ENCODE measurements at places on chromosomes 7 and 10.
A peak's percentile ranks its signal among the peaks of the same experiment; 100 is the strongest.

- DNase-seq = no peak
These were observed 54.5 kb upstream of the OPALIN start for GRCh38 chr10:96413151-96413787.

- DNase-seq = no peak
These were observed 38.3 kb upstream of the SFMBT2 start for GRCh38 chr10:7449063-7449695.

GRCh38 chr7:127650847-127651555 is 993 bp upstream of the SND1 start:
- DNase-seq = no peak

DNA sequence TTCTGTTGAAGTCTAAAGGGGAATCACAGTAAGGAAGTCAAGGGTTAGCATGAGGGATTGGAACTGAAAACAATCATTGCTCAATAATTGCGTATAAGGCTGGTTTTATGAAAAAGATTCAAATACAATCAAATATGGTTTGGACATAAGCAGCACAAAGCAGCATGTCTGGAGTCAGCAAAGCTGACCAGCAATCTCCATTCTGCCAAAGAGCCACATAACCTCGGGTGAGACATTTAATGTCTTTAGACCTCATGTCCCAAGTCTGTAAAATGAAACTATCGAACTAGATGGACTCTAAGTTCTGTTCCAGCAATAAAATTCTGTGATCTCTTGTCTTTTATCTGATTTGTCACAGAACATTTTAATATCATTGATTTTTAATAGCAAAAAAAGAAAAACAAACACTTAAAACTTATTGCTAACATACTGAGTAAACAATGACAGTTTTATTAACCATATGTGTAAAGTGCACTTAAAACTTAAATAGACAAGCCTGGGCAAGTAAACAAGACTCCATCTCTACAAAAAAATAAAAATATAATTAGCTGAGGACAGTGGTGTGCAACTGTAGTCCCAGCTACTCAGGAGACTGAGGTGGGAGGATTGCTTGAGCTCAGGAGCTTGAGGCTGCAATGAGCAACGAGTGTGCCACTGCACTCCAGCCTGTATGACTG is 217.0 kb downstream of the MAGI2 start:
- no peak for DNase-seq

- DNase-seq = no peak
These were observed 19.9 kb upstream of the LBX1 start for GRCh38 chr10:101249171-101249581.

GRCh38 chr7:36088966-36089365 is 64.1 kb upstream of the EEPD1 start:
- no peak for DNase-seq

DNA sequence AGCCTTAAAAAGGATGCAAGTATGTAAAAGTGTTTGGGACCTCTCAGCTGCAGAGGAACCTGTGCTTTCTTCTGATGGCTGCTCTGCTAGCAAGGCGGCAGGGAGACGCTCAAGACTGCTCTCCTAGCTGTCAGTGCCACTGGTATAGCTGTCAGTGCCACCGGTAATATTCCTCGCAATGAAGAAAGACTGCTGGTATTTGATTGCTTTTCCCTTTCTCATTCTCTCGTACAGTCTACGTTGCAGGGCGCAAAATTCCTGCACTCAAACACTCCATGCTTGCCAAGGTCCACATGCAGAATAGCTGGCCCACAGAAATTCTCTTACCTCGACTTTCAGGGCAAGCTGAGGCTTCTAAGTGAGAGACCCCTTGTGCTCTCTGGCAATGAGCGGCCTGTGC is 432.6 kb upstream of the KLF6 start:
- DNase-seq = no peak

DNA sequence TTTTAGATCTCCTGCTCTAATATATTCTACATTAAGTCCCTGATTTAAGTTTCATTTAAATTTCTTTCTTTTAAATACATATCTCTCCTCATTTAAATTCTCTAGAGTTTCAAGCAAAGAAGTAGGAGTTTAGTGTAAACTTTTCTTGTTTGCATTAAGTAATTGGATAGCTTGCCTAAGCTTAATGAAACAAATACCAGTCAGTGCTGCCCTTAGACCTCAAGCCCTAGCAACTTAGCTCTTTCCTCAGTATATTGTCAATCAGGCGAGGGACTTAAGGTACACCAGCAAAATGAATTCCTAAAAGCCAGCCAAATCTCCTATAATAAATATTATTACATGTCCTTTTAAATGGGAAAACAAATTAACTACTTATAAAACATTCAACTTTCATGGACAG is 101.5 kb downstream of the CHCHD3 start:
- DNase-seq = no peak

- no peak for DNase-seq
These were observed 57.8 kb downstream of the TBXAS1 start for GRCh38 chr7:139886899-139887298.

GRCh38 chr7:70717553-70718329 is 414.2 kb upstream of the GALNT17 start:
- no peak for DNase-seq

GRCh38 chr10:26216585-26217395 is at the start of gene GAD2:
Gene GAD2 (plus strand): TSS chr10:26216774. CDS start chr10:26216810, 36 bp downstream.
- no peak for DNase-seq

DNA sequence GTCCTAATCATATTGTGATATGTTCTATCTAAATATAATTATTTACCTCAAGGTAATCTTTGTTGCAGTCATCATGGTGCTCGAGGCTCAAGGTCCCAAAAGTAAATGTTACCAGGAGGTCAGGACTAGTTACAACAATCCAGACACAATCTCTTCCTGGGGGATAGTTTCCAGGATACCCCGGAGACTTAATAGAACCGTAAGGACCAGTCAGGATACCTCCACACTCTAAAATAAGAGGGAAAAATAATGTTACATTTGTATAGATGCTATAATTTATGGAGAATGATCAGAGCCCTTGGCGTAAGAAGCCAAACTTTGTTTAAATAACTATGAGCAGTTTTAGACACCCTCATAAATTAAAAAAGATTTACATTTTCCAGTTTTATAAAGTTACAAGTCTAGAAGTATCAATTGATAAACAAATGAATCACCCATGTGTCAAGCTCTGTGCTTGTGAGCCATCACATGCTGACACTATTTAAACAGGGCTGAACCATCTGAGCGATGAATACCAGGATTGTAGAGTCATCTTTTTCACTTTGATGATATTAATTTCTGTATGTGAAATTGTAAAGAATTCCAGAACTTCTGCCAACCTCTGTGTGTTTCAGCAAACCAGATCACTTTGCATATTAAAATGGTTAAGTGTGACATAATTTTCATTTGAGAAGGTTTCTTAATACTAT is 41.3 kb downstream of the CUBN start:
- DNase-seq = no peak

DNA sequence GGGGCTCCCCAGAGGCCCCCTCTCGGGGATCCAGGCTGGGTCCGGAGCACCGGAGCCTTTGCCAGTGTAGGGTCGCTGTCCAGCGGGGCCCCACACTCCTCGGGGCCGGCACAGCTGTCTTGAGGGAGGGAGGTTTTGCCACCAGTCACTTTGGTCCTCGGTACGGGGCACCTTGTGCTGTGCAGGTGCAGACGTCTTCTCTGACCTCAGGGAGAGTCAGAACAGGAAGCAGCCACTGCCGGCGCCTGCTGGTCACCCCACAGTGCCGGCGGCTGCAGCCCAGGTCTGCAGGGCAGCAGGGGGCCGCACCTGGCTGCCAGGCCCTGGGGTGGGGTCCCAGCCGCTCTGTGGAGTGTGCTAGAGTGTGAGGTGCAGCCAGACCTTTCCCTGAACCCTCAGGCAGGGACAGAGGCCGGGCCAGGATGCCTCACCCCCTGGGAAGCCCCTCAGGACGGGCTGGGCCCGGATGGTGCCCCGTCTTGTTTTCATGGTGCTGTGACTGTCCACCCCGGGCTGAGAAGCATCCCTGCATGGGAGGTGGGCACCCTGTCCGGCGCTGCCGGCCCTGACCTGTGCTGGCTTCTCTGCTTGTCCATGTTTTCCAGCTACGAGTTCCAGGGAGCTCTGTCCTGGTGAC is 8.2 kb downstream of the MAFK start:
- no peak for DNase-seq

GRCh38 chr10:81873932-81874816 is 820 bp upstream of the NRG3 start:
- no peak for DNase-seq

GRCh38 chr7:132828502-132828901 is 252.2 kb upstream of the PLXNA4 start:
- DNase-seq = no peak

DNA sequence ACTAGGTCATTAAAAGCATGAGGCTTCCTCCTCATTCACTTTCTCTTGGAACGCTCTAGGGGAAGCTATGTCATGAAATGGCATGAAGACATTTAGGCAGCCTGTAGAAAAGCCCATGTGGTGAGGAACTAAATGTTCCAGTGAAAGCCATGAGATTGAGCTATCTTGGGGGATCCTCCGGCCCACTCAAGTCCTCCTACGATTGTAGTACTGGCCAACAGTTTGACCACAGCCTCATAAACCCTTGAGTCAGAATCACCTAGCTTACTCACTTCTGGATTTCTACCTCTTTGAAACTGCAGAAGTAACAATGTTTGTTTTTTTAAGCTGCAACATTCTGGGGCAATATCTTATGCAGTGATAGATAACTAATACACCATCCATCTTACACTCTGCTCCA is 605.1 kb downstream of the SORCS1 start:
- no peak for DNase-seq

DNA sequence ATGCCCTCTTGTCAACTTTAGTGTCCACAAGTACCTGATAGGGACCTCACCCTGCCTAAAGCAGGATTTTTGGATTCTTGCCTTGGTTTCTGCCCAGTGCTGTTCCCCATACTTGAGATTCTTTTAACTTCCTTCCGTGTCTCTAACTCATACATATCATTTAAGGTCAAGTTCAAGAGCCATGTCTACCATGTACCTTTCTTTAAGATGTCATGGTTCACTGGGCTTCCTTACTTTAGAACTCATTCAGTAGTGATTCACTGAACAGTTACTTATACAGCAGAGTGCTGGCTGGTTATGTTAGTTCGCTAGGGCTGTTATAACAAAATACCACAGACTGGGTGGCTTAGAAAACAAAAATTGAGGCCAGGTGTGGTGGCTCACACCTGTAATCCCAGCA is 5.0 kb upstream of the CFAP58 start:
- no peak for DNase-seq

GRCh38 chr7:29463504-29464158 is 100.0 kb upstream of the PRR15 start:
- no peak for DNase-seq

- DNase-seq = no peak
These were observed 1530.2 kb upstream of the LRRTM3 start for GRCh38 chr10:65395631-65396030.

GRCh38 chr10:70212879-70213278 is 20.4 kb downstream of the PPA1 start:
- no peak for DNase-seq

GRCh38 chr10:70758757-70759514 is 26.2 kb downstream of the TBATA start:
- peak; percentile 44 for DNase-seq

GRCh38 chr10:21993360-21994001 is 10.0 kb downstream of the DNAJC1 start:
- DNase-seq = no peak

DNA sequence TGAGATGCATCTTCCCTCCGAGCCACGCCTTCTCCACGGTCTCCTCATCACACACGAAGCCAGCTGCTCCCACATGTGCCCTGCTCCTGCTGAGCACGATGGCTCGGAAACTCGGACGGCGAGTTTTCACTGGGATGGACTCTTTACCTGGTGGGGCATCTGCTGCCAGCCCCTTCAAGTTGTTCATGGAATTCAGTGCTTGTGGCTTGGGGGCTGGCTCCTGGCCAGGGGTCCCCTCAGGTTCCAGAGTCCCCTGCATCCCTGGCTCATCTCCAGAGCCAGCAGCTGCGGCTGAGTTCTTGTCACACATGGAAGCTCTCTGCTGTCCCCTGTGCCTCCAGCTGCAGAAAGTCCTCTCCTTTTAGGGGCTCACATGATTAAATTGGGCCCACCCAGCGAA is 654.0 kb downstream of the SDK1 start:
- no peak for DNase-seq

- DNase-seq = no peak
These were observed 138.9 kb upstream of the SVIL start for GRCh38 chr10:29773675-29774091.

GRCh38 chr7:21708096-21708495 is 165.3 kb downstream of the DNAH11 start:
- DNase-seq = no peak

DNA sequence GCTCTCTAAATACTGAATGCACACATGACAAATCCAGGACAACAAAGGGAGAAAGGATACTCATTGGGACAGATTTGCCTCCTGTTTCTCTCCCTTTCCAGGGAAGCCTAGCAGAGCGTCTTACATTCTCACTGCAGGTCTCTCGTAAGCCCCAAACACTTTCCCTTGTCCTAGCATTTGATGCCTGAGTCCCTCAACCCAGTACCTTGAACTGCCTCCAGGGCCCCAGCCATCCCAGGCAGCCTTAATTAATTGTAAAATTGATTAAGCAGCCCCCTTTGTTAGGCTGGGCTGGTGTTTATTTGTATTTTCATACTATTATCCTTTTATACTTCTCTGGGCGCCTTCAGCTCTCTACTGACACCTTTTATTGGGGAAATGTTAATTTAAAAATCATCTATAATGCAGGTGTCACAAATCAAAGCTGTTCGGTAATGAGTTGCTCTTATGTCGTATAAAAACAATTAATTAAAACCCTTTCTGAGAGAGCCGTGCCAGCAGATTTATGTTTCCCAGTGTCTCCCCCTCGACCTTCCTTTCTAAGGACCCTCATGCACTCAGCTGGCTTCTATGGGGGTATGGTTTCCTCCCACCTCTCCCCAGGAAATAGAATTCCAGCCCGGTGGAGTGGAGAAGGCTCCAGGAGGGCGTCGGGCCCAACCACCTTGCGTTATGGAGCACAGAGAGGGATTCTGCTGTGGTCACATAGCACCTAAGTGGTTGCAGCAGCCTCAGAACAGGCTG is 243.8 kb downstream of the RPS24 start:
- DNase-seq = no peak

GRCh38 chr10:93745408-93746065 is 12.2 kb upstream of the LGI1 start:
- DNase-seq = no peak

DNA sequence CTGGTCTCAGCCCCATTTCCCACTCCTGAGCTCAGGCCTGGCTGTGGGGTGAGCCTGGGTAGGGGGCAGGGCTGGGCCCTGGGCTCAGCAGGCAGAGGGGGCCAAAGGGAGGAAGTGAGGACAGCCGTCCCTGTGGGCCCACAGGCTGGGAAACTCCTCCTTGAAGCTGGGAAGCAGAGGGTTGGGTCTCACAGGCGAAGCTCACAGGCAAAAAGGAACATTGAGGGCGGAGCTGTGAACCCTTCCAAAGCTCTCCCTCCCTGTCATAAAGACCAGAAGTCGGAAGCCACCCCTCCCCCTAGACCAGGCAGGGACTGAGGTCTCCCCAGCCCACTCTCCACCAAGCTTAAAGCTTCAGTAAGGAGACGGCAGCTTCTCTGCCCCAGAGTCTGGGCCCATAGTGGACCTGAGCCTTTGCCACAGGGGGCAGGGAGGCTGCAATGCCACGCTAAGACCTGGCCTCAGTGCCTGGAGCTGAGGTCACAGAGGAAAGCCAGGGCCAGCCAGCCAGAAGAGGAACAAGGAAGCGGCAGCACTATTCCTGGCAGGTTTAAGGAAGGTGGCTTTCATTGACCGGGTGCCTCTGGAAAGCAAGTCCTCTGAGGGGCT is 1.0 kb upstream of the KCP start:
- DNase-seq = no peak

- no peak for DNase-seq
These were observed 328.5 kb downstream of the KCNMA1 start for GRCh38 chr10:77309092-77309491.

- DNase-seq = no peak
These were observed 36.2 kb downstream of the COX15 start for GRCh38 chr10:99695761-99696160.

- DNase-seq = no peak
These were observed 3.7 kb upstream of the C10orf105 start for GRCh38 chr10:71723311-71723710.
